ENCODE measurements at places on chromosomes 13 and 19.

- H3K27me3 ChIP-seq, result no peaks in the 10 kb centered on the region
- DNase-seq, result no peak
- H3K4me3 ChIP-seq, result no peak overlapping the region
Measured at GRCh38 chr19:13069415-13070359, 33.0 kb downstream of the LYL1 start.

DNA sequence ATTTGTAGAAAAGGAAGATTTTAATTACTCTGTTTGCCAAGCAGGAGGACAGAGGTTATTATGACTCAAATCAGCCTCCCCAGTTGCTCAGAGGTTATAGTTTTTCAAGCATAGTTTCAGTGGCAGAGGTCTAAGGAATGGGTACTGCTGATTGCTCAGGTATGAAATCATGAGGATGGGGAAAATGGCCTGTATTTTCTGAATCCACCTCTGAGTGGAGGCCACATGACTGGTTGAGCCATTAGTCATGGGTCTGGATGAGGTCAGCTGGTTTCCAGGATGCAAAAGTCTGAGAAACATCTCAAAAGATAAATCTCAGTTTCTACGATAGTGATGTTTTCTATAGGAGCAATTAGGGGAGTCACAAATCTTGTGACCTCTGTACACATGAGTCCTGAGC, 62.8 kb upstream of the CEACAM8 start:
- no peak overlapping the region for H3K4me3 ChIP-seq
- no peaks in the 10 kb centered on the region for H3K4me1 ChIP-seq
- no peaks in the 10 kb centered on the region for H3K36me3 ChIP-seq
- peaks cover 4% of the 10 kb centered on the region for H3K27me3 ChIP-seq
- DNase-seq, result no peak

- H3K4me1 ChIP-seq, result peaks cover 4% of the 10 kb centered on the region
- no peak for DNase-seq
- no peaks in the 10 kb centered on the region for H3K36me3 ChIP-seq
Measured at GRCh38 chr19:4068047-4068966, 1.6 kb upstream of the ZBTB7A start.

DNA sequence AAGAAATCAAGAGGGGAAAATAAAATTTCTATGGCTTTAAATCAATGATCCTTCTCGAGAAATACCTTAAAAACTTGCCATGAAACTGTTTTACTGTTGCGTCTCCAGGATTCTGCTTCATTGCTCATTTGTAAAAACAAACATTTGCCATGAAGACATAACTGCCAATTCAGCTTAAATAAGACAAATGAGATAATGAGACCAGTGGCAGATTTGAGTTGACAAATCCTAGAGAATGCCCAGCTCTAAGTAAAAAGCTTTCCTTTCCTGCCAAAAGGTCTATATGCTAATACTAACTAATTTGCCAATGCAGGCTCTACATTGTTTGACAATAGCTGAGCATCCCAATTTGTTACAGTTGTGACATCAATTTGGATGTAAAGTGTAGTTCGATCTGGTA, 400.5 kb upstream of the PCDH9 start:
- peaks cover 20% of the 10 kb centered on the region for H3K4me1 ChIP-seq
- no peaks in the 10 kb centered on the region for H3K36me3 ChIP-seq
- peak; percentile 22 for DNase-seq
- H3K27ac ChIP-seq, result no peak overlapping the region
- no peak overlapping the region for H3K4me3 ChIP-seq
- no peaks in the 10 kb centered on the region for H3K27me3 ChIP-seq

- DNase-seq, result no peak
- peaks cover 4% of the 10 kb centered on the region for H3K27me3 ChIP-seq
- H3K4me1 ChIP-seq, result peaks cover 4% of the 10 kb centered on the region
- H3K4me3 ChIP-seq, result no peak overlapping the region
- H3K36me3 ChIP-seq, result no peaks in the 10 kb centered on the region
Measured at GRCh38 chr13:53138376-53139036, 109.9 kb downstream of the OLFM4 start.

DNA sequence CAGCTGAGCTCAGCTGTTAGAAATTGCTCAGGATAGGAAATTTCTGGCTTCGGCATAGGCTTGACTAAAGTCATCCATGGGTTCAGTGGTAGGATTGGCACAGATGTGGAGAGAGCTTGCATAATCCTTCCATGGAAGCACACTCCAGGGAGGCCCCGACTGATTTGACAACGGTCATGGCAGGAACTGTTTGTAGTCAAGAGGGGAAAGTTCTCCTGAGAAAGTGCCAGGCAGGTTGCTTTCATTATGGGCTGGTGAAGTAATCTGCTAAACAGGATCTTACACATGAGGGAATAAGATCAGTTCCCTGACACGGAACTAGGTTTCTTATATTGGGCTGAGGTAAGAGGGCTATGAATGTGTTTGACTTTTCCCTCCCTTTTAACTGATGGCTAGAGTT, 120.1 kb downstream of the RGCC start:
- H3K27ac ChIP-seq, result no peak overlapping the region
- H3K27me3 ChIP-seq, result no peaks in the 10 kb centered on the region
- H3K4me1 ChIP-seq, result no peaks in the 10 kb centered on the region
